ENCODE measurements at places on chromosomes 16 and 17.

- no peak for DNase-seq
Observed at GRCh38 chr17:29344201-29344856, 45.8 kb upstream of the TAOK1 start.

- DNase-seq: no peak
Observed at GRCh38 chr16:1471569-1472194, 3.1 kb downstream of the CLCN7 start.

DNA sequence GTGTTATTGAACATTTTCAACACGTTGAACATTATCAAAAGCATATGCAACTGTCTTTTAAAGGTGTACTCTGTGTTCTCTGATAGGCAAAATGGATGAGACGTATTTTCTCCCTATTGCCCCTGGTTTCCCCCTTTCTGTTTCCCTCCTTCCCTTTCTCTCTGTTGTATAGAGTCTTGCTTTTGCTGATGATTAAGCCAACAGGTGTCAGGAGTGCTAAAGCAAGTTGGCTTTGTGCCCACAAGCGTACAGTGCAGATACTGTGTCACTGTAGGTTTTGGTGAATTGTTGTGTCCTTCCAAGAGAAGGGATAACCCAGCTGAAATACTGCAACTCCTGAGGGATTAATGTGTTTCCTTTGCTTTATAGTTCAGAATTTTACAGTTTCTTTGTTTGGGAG is 74.4 kb downstream of the COX10 start:
- DNase-seq: no peak

DNA sequence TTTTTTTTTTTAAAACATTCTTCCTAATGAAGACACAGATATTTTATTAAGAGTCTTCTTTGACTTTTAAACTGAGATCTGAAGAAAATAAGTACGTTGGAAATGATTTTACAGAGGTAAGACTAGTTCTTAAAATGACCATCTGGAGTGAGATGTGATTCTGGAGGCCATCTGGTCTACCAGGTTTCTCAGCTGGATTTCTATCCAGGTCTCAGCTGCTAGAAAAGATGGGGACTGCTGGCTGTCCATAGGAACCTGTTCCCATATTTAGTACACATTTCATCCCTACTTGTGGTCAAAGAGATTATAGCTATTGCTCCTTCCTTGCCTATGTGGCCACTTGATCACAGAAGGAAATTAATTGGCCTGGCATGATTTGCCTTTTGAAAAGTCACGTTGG is 12.2 kb downstream of the PMFBP1 start:
- DNase-seq: no peak

DNA sequence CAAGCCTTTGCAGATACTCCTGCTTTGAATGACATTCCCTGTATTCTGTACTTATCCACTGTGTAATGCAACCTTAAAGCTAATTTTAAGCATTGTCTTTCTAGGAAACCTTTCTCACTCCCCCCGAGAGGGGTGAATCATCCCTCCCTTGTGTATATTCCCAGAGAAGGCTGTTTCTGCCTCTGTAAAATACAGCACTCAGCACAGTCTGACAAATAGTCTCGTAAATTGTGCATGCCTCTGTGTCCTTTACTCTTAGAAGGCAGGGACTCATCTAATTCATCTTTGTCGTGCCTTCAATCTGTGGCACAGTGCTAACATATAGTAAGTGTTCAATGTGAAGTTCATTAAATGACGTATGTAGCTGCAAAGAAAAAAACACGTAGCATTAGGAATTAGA is 200.7 kb downstream of the CA10 start:
- no peak for DNase-seq

- peak; percentile 11 for DNase-seq
Observed at GRCh38 chr17:81453712-81454111, 58.5 kb downstream of the BAHCC1 start.

GRCh38 chr17:50845240-50846147 is 10.1 kb downstream of the WFIKKN2 start:
- no peak for DNase-seq
